ENCODE measurements at places on chromosomes 11 and 22. TPM values are rescaled to one million over a fixed set of nuclear protein-coding genes. Genes with fewer than 3 reads are reported as not detected.

DNA sequence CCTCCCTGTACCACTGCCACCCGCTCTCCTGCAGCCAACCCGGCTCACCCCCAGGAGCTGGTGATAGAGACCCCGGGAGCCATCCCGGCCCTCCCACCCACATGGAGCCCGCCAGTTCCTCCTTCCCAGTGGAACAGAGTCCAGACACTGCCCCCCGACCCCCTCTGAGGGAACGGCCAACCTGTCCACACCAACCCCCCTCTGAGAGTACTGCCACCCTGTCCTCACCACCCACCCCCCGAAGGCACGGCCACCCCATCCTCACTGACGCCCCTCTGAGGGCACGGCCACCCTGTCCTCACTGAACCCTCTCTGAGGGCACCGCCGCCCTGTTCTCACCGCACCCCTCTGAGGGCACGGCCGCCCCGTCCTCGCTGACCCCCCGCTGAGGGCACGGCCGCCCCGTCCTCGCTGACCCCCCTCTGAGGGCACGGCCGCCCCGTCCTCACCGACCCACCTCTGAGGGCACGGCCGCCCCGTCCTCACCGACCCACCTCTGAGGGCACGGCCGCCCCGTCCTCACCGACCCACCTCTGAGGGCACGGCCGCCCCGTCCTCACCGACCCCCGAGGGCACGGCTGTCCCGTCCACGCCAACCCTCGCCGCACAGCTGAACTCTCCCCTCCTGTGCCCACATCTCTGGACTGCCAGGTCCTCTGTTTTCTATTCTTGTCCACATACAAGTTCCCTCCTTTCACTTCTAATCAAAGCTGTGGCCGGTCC, 18.0 kb downstream of the TOLLIP start:
- DNase-seq: no peak

GRCh38 chr11:43035086-43035485, 276.7 kb upstream of the API5 start:
- DNase-seq: no peak

DNA sequence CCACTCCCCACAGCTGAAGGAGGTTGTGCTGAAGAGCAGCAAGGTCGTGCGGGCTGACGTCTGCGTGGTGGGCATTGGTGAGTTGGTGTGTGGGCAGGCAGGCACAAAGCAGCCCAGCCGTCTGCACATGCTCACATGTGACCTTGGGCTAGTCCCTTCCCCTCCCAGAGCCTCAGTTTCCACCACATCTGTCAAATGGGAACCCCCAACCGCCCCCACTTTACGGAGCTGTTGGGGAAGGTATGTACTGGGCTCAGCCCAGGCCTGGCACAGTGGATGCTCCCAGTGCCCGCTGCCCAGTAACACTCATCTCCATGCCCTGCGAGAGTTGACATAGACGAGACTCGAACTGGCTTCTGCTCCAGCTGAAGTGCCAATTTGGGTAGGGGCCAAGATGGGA, 5.1 kb upstream of the LZTR1 start:
- DNase-seq: no peak

- peak; percentile 81 for DNase-seq
Measured at GRCh38 chr11:765025-765801, 12.1 kb downstream of the GATD1 start.

GRCh38 chr11:75289511-75289760, 48.9 kb downstream of the TPBGL start:
- DNase-seq: no peak

ROBO3 gene
- 7.4 TPM for polyA plus RNA-seq

All from B cell (primary cell).